ENCODE measurements at places on chromosomes 11 and 22.
A peak's percentile ranks its signal among the peaks of the same experiment; 100 is the strongest.

DNA sequence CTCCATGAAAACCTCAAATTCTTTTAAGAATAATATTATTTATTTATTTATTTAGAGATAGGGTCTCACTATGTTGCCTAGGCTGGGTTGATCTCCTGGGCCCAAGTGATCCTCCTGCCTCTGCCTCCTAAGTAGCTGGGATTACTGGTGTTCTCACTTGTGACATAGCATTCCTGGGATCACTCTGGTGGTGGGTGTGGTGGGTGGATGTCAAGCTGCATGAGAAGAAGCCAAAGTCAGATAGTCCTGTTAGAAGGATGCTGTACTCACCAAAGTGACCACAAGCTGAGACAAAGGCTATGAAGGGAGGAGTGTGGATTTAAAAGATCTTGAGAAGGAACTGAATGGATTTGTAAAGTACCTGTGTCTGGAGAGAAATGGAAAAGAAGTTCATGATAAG is 87.9 kb upstream of the SPON1 start:
- no peak for DNase-seq

DNA sequence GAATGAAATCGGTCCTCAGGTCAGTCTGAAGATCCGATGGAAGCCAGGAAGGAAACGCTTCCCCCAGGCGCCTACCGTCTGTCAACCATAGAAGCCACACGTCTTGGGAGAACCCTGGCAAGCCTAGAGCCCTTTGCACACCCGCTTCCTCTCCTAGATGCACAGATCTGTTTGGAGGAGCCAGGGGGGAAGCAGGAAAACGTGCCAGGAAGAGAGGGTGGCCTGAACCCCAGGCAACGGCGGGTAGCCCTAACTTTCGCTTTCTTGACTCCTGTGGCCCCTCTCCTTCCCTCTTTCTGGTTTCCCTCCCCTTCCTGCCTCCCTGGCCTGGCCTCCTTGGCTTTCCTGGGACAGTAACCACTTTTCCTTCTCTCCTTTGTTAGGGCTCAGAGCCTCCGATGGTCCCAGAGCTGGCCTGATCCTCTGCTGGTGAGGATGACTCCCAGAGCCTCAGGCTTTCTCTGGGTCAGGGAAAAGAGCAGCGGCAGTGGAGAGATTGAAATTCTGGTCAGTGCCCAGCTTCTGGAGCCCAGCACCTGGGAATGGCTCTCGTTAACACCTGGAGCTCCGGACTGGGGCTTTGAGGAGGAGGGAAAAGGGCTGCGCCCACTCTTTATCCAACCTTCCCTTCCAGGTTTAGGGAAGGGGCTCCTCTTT is 2.1 kb downstream of the FXYD6 start:
- no peak for DNase-seq

GRCh38 chr22:17272511-17272991 is 53.3 kb upstream of the ADA2 start:
- no peak for DNase-seq

- DNase-seq, result no peak
Measured at GRCh38 chr11:61726775-61727174, 25.7 kb upstream of the MYRF start.

- DNase-seq, result no peak
Measured at GRCh38 chr22:44448271-44448830, 49.7 kb downstream of the RTL6 start.

- DNase-seq, result no peak
Measured at GRCh38 chr11:117591316-117592039, 205.5 kb downstream of the DSCAML1 start.

GRCh38 chr11:116162086-116162885 is 610.5 kb downstream of the BUD13 start:
- DNase-seq, result no peak

DNA sequence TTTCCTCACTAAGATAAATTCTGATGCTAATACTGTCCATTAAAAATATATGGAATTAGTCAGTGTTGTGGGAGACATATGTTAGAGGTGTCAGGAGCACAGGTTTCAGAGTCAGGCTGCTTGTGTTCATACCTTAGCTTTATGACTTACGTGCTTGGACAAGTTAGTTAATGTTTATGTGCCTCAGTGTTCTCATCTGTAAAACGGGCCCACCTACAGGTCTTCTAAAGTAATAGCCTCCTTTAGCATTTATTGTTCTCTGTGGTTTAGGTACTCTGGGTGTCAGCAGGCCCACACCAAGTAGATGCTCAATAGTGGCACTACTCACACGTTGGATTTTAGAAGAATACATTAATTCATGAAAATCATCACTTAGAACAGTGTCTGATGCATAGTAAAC is 308.7 kb upstream of the ZC3H12C start:
- DNase-seq, result no peak

DNA sequence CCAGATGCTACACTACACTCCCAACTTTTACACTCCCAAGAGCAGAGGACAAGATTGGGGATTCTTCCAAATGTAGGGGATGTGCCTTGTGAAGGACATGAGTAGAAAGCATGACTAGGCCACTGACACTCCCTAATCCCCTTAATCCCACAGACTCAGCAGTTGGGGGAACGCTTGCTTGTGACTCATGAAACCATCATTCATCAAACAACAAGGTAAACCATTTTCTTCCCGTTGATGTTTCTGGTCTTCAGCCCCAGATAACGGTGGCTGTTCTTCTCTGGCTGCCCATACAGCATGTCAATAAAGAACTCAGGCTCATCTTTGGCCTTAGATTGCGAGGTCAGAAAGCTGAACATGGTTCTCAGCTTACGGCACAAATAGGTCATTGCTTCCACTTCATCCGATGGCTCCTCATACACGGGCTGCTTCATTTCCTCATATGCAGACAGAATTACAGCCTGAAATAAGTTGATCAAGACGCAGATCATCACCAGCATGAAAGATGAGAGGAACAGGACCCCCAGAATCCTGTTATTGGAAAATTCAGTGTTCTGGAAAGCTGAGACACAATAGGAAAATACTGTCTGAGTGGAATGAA is 6.4 kb upstream of the CDPF1 start:
- DNase-seq, result no peak

GRCh38 chr11:83294208-83294607 is 8.0 kb upstream of the CCDC90B start:
- DNase-seq, result no peak

DNA sequence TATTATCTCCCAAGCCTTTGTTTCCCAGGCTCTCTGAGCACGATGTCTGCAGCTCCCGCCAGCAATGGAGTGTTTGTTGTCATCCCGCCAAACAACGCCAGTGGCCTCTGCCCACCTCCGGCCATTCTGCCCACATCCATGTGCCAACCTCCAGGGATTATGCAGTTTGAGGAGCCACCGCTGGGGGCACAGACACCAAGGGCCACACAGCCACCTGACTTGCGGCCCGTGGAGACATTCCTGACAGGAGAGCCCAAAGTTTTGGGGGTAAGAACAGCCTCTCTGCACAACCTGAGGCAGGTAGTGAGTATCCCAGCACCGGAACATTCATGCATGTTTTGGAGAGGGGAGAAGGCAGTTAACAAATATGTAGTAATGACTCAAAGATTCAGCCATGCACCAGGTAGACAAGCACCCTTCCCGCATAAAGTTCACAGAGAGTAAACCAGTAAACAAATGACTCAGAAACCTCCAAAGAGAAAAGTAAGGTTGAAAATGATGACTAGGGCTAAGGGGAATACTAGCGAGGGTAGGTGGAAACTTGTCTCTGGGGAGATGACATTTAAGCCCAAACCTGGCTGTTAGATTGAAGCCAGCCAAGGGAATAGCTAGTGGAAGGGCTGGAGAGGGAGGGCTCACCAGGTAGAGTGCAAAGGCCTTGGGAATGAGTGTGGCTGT is 7.2 kb downstream of the MS4A15 start:
- no peak for DNase-seq

DNA sequence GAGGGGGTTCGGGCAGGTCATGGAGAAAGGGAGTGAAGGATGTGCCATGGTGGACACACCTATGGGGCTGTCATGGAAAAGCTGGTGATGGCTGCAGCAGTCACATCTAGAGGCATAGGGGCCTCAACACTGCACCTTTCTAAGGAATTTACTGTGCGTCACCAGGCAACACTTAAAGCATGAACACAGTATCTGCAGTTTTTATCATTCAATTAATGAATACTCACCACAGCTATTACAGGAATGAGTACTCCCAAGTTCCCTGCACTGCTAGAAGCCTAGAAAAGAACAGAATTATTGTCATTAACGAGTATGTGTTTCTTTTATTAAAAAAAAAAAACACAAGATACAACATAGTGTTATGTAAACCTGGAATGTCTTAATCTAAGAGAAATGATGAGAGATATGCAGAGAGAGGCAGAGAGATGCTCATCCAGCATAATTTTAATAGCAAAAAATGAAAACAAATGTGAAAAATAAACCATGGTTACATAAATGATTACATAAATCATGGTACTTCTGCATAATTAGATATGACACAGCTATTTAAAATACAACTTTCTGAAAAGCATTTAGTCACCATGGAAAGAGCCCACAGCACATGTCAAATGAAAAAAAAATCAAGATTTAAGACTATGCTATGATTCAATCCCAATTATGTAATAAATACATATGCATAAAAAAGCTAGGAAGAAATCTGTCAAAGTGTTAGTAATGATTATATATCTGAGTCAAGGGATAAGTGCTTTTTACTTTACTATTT is 19.2 kb downstream of the SERPIND1 start:
- no peak for DNase-seq

- DNase-seq, result no peak
Measured at GRCh38 chr22:27238935-27239510, 562.5 kb downstream of the MN1 start.

- DNase-seq, result peak; percentile 27
Measured at GRCh38 chr11:107999759-108000455, 8.8 kb upstream of the CUL5 start.

- no peak for DNase-seq
Measured at GRCh38 chr22:23274146-23274526, 93.8 kb downstream of the BCR start.

DNA sequence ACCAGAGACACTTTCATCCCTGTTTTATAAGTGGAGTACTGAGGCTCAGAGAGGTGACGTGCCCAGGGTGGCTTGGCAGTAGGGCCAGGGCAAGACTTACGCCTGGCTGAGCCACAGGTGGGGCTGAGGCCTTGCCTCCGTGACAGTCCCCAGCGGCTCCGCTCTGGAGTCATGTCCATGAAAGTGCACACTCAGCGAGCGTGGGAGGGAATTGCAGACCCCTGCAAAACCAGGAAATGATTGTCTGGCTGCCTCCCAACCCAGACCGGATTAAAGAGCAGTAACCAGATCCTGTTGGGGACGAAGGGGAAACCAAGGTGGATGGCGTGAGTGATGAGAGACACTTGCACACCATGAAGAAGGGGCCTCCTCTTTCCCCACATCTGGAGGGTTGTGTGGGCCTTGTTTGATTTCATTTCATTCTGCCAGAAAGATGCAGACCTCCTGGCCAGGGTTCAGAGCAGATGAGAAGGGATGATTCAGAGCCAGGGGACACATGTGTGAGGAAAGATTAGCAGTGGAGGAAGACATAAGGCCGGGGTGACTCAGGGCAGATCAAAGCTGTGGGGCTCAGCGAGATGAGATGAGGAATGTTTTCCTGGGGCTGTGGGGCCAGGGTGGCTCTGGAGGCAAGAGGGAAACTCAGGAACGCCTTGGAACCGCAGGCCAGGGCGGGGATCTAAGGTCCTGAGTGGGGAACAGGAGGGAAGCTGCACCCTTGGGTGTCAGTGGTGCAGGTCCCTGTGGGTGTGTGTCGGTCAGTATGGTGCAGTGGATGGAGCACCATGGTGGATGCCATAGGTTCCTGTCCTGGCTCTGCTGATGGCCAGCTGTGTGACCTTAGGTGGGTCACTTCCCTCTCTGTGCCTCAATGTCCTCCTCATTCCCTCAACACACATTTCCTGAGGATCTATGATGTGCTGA is 29.9 kb upstream of the LRRC32 start:
- DNase-seq, result no peak

GRCh38 chr22:40613067-40613466 is 23.5 kb downstream of the MRTFA start:
- no peak for DNase-seq

DNA sequence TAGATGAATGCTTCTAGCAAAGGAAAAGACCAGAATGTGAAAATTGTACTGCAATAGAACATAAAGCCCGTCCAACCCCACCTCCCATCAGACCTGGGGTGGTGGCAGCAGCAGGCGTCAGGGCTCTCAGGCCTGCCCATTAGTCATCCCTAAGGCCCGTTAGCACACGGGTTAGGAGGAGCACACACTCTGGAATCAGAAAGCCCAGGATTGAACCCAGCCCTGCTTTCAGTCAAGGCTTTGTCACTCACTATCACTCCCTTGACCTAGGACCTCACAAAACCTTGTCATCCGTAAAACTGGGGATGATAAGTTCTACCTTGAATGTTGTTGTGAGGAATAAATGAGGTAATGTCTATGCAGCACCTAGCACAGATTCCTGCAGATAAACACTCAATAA is 26.9 kb downstream of the MICAL3 start:
- no peak for DNase-seq

DNA sequence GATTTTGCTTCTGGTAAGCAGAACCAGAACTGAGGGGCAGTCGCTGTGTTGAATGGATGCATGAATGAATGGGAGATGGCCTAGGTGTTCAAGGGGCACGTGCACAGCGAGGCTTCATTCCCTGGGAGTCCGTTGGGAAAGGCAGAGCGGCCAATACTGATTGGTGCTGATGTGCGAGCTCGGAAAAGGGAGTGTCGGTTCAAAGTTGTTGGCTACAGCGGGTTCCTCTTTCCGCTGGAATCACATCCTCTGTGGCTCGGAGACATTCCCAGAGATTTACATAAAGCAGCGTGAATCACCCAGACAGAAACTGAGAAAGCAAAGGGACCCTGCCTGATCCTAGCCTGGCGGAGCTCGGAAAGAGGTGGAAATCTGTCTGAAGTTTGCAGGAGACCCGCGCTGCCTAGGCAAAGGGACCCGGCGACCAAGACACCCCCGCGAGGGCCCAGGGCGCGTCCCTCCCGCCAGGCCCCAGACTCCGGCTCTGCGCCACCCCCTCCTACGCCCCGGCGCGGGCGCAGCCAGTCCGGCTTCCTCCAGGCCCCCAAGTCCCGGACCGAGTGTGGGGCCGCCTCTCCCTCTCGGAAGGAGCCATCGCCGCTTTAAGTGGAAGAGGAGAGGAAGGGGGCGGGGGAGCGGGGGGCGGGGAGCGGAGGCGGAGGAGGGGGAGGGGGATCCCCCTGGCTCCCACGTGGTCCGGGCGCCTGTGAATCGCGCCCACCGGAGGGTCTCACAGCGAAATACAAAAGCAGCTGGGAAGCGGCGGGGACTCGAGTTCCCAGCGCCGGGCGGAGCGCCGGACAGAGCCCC is at the start of gene FJX1:
TSS of gene FJX1 (plus strand) at position 774 of the 810 bp plus-strand sequence. CDS start 177 bp downstream, outside the sequence.
- DNase-seq, result peak; percentile 26

GRCh38 chr11:407651-408123 is 7.1 kb downstream of the SIGIRR start:
- no peak for DNase-seq

Measured in activated naive CD8-positive, alpha-beta T cell treated with anti-CD3 and anti-CD28 coated beads, Interleukin-2, amount 50 U/mL, for 24 hours (primary cell).